ENCODE measurements at places on chromosomes 1 and 21.
A peak's percentile ranks its signal among the peaks of the same experiment; 100 is the strongest.

GRCh38 chr1:85319491-85319890 lies 43.1 kb upstream of the BCL10 start:
- no peak for DNase-seq

DNA sequence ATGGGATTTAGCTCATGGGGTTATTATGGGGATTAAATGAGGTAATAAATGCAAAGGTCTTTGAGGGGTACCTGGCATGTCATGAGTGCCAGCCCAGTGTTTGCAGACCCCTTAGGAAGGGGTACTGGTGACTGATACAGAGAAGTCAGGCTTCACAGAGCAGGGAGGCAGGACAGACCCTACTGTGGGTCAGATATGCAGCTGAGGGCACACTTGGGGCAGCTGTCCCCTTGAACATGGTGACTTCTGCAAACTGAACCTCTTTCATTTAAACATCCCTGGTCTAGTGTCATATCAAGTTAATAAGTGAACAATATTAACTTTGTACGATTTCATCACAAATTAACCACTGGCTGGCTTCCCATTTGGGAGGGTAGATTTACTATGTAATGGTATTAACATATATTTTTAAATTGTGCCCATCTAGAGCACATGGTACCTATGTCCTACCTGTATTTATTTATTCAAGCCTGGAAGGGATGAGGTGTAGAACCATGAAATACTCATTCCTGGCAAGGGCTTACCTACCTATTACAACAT lies 25.9 kb downstream of the STPG1 start:
- DNase-seq = no peak

DNA sequence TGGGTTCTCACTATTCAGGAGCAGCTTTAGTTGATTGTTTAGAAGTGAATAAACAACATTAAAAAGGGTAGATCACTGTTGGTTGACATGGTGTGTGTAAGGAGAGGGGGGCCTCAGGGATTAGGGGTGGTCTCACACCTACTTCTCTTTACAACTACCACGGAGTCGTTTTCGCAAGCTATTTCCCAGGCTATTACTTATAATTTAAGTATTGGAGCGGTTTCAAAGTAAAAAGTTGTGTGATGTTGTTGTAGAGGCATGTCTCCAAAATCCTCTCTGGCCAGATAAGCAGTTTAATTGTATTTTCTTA lies 1.3 kb downstream of the GPSM2 start:
- DNase-seq = no peak

GRCh38 chr1:53688381-53689102 lies 50.4 kb downstream of the GLIS1 start:
- DNase-seq = no peak

DNA sequence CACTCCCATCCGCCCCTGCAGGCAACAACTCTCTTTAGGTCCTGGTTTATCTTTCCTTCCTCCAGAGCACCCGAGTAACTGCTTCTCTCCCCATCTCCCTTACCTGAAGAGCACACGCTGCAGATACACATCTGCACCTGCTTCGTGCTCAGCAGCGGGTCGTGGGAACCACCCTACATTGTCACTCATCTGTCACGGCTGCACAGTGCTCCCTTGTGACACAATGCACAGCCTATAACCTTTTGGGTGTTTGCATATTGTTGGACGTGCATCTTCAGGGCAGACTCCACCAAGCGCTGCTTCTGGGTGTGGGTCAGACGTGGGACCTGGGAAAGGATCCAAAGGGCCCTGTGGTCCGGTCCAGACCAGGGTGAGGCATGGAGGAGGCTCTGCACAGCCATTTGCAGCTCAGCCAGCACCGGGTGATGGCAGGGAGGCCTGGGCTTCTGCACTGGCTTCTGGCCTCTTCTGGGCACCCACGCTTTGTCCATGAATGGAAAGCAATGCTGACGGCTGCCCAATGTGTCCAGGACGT lies 42.5 kb downstream of the WDR4 start:
- no peak for DNase-seq

DNA sequence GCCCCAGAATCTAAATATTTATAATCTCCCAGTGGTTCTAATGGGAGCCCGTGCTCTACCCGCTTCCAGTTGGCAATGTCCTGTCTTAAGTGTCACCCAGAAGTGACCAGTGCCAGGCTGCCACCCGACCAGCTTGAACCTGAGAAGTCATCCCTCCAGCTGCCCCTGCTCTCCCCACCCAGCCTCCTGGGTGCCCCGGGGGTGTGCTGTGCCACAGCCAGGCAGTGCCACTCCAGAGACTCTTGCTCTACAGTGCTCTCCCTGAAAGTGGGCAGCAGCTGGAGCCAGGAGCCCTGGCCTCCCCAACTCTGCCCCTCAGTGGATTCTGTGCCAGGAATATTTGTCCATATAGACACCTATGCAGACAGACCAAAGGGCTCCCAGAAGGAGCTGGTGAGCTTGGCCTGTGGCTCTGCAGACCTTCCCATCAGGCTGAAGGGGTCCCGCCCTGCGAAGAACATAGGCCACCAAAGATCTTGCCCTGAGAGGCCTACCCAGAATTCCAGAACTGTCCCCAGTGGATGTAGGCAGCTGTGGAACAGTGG lies 9.0 kb upstream of the EPS8L3 start:
- DNase-seq = no peak

DNA sequence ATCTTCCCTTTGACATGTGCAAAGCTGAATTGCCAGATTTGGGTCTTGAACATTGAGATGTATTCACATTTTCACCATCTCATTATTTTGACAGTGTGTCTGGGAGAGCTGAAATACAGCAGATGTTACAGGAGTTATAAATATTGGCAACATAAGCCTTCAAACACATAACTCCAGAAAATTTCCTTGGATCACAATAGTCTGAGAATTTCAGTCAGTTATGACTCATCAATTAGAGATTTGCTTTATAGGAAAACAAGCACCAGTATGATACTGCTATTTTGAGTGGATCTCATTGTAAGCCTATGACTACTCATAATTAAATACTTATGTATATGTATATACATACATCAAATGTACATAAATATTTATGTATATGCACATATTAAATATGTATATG lies 1171.8 kb downstream of the AMY1C start:
- no peak for DNase-seq

GRCh38 chr1:9086796-9087195 lies 17.4 kb upstream of the SLC2A5 start:
- DNase-seq = no peak

DNA sequence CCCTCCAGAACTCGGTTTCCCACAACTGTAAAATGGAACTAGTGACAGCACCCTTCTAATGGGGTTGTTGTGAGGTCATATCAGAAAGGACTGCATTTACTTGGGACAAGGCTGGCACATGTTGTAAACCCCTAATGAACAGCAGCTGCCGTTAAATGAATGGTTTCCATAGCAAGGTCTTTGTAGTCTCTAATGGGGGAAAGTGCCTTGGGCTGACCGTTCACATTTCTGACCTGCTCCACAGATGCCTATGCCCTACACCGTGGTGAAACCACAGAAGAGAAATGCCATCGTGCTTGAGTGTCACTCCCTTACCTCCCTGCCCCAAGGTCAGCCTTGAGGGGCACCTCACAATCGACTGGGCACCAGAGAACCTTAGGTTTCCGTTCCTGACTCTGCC lies 143.1 kb downstream of the ZSCAN20 start:
- DNase-seq = no peak

GRCh38 chr1:48263041-48263440 lies 40.5 kb downstream of the SLC5A9 start:
- no peak for DNase-seq

DNA sequence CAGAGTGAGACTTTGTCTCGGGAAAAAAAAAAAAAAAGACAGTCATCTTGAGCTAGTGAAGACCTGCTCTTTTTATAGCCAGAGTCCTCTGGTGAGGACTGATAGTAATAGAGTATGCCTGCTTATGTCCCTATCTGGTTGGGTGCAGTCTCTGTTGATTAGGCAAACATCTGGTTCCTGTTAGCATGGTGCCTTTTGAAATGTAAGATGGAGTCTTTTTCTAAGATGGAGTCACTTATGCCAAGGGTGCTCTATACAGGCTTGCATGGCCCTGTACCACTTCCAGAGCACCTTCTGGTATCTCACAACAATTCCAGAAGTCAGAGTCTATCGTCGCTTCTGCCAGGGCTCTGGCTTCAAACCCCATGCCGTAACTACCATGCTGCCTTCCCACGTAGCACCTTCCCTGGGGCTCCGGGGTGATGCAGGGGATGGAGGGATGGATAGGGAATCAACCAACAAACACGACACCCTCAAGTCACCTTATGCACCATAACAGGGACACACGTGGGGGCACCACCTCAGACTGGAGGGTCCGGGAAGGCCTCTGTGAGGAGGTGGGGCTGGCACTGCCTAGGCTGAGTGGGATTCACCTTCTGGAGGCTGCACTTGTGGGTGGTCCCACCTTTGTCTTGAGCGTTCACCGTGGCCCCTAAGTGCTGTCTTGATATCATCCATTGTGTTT lies 11.6 kb upstream of the PADI6 start:
- DNase-seq = no peak

- DNase-seq = peak; percentile 82
These were observed 96.9 kb downstream of the KCNH1 start for GRCh38 chr1:211037095-211037494.

GRCh38 chr1:198655459-198656121 lies 16.8 kb downstream of the PTPRC start:
- no peak for DNase-seq

DNA sequence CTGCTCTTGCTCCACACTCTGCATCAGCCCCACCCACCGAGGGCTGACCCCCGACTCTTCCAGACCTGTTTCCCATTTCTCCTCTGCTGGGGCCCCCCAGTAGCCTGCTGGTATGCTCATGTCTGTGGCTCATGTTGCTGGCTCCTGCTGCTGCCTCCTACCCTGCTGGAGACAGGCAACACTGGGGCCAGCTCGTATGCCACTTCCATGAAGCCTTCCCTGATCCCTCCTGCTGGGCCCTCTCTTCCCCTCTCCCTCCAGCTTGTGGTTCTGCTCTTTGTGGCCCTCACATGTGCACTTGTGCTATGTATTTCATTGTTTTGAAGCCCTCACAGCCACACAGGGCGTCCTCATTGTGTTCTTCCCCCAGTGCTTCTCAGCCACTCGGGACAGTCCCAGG lies 40.5 kb downstream of the CNN3 start:
- DNase-seq = no peak

DNA sequence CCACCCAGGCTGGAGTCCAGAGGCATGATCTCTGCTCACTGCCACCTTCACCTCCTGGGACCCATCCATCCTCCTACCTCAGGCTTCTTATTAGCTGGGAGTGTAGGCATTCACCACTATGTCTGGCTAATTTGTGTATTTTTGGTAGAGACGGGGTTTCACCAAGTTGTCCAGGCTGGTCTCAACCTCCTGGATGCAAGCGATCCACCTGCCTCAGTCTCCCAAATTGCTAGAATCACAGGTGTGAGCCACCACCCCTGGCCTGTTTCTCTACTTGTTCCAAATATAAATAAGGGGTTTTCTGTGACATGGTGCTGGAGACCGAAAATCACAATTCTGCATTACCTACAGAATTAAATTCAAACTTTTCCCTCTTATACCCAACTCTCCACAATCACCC lies 36.6 kb upstream of the HSD3B1 start:
- DNase-seq = no peak

GRCh38 chr21:45484318-45484717 lies 57.9 kb downstream of the SLC19A1 start:
- DNase-seq = no peak

DNA sequence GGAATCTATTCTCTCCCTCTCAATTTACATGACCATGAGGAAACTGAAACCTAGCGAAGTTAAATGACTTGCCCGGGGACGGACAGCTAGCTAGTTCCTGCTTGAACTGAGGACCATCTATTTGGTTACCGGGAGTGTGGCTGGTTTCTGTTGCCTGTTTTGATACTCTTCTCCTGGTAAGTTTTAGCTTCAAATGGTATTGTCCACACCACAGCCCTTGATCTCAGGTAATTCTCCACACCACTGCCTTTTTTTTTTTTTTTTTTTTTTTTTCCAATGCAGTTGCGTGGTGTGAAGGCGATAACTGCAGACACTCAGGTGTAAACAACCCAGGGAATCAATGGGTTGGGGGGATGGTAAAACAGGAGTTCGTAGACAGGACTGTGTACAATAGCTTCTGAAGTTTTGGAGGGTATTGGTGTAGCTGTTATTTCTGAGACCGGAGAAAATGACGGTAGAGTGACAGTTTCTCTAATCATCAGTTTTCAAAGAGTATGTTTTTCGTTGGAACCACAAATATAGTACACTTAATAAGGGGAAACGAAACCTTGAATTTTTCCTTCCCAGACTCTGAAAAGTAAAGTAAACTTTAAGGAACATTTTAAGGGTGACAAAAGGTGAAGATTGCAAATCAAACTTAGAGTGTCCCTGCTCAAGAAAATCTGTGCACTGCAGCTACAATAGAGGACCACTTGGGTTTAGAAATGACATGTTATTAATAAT lies 125.3 kb upstream of the CACYBP start:
- DNase-seq = no peak

DNA sequence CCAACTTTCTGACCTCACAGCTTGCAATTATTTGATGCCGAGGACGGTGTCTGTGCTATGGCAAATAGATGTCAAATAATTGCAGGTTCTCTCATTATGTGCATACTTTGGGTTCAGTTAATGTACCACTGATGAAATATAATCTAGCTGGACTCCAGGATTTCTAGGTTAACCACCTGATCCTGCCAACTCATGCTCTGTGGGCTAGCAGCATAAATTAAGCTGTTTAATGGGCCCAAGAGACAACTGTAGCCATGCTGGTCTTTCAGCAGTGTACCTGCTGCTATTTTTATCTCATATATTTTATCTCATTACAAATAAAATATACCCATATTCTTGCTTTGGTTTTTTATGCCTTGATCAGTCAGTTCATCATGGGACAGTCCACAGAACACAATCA lies 43.3 kb upstream of the HP1BP3 start:
- DNase-seq = no peak

- DNase-seq = no peak
These were observed 10.0 kb downstream of the HES2 start for GRCh38 chr1:6409733-6410132.

- no peak for DNase-seq
These were observed 48.5 kb upstream of the S1PR1 start for GRCh38 chr1:101188331-101188730.

- DNase-seq = no peak
These were observed 91.0 kb downstream of the OLFML2B start for GRCh38 chr1:161932668-161933067.

DNA sequence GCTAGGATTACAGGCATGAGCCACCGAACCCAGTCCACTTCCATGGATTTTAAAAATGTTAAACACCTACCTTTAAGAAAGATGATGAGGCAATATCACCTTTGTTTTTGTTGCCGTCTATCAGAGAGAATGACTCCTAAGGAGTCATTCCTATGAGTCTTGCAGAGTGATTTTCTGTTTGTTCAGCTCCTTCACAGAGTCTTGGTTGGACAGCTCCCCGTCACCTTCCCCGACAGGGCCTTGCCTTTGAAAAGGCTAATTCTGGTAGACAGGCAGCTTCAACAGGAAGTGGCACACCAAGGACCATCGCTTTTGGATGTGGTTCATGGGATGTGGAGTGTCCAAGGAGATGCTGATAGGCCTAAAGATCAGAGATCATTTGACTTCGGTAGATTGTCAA lies 17.5 kb downstream of the ZBTB18 start:
- no peak for DNase-seq
